ENCODE measurements at places on chromosomes 2 and 18.

DNA sequence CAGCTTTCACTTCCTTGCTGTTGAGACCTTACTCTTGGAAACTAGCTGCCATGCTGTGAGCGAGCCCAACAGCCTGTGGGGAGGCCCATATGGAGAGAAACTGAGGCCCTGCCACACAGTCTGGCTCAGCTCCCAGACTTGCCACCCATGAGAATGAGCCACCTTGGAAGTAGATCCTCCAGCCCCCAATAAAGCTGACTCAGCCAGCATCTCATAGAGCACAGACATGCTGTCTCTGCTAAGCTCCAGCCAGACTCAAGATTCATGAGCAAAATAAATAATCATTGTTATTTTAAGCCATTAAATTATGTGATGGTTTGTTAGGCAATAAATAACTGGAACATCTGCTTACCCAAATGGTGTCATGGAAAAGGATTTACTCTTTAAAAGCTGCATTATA, 53.6 kb upstream of the DDX18 start:
- DNase-seq: peak; percentile 20

- DNase-seq: no peak
Observed at GRCh38 chr2:130185436-130185835, 3.4 kb downstream of the MZT2B start.

- peak; percentile 91 for DNase-seq
Observed at GRCh38 chr2:44291281-44292248, 16.3 kb downstream of the SLC3A1 start.

GRCh38 chr2:122886479-122887145, 1131.2 kb downstream of the TSN start:
- peak; percentile 26 for DNase-seq
